PC-9 (cell line): ENCODE measurements at places on chromosomes 7 and 10. TPM values are rescaled to one million over a fixed set of nuclear protein-coding genes. Genes with fewer than 3 reads are reported as not detected.

Gene DKK1
- 75.2 and 106 TPM in 2 replicates for total RNA-seq

Gene PDK4
- total RNA-seq, result 2.4 and 4.8 TPM in 2 replicates

Gene PCDH15
- not detected in 2 replicates for total RNA-seq

Gene UCMA
- total RNA-seq, result not detected in 2 replicates

Gene SCART1
- total RNA-seq, result 1.0 and 2.0 TPM in 2 replicates
